ENCODE measurements at places on chromosomes 1 and 21. TPM values are rescaled to one million over a fixed set of nuclear protein-coding genes. Genes with fewer than 3 reads are reported as not detected.

The MAN1C1 gene
- 0.85 TPM for total RNA-seq

The KANK4 gene
- total RNA-seq = not detected

DNA sequence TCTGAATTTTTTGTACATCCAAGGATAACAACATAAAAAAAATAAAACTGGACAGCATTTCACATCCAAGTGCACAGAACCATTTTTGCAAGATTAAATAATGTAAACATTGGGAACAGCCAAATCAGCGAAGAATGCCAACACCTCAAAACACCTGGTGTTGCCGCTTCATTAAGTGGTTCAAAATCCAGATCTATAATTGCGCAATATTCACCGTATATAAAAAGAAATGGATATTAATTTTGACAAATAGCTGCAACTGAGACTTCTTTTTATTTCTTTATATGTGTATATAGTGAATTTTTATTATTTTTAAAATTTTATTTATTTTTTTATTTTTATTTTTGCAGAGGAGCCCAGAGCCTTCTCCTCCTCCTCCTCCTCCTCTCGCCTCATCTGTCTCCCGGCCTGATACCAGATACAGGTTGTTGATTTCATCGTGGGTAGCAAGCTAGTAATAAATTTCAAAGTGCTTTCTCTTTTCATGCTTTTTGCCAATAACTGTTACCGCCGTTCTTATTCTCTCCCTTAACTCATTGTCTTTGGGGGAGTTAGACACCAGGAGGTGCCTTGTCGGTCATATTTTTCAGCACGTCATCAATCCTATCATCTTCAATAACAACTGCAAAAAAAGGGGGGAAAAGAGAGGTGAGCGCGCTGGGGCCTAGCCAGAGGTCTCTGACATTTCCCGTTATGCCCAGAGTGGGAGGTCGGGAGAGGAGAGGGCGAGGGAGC lies 2.7 kb downstream of the CAMK2N1 start:
- DNase-seq = no peak

GRCh38 chr1:180849031-180849775 lies 63.5 kb upstream of the KIAA1614 start:
- DNase-seq = no peak

DNA sequence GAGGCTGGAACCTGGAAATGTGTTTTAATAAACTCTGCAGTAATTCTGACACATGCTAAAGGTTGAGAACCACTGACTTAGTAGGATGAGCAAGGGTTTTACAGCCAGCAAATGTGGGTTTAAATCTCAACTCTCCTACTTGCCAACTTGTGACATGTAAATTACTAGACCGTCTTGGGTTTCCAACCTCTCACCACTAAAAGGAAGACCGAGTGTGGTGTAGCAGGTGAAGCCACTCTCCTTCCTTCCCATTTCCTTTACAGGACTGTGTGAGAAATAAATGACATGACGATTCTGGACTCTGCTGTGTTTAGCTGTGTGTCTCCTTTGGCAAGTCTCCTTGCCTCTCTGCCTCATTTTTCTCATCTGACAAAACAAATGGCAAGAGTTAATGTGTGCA lies 49.5 kb upstream of the DNAJC6 start:
- no peak for DNase-seq

DNA sequence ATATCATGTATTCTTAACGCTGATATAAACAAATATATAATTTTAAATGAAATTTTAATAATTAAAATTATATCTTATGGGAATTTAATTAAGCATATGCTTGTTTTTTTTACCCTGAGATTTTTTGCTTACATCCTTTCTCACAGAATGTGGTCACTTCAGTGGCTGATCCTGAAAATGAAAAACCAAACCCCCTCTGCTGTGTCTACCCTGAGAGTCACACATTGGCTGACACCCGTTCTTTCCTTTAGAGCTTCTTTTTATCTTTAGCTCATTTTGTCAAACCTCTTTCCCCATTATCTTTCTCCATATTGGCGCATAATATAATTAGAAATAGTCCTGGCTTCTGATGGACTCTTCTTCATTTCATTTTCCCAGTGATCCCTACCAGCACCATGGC lies 10.8 kb upstream of the CACYBP start:
- no peak for DNase-seq

GRCh38 chr1:192726820-192727504 lies 81.9 kb upstream of the RGS2 start:
- no peak for DNase-seq

All from endothelial cell of umbilical vein (primary cell).